ENCODE measurements at places on chromosomes 7 and 10.

GRCh38 chr10:113487154-113487553 lies 65.7 kb upstream of the HABP2 start:
- DNase-seq = no peak

GRCh38 chr10:66723608-66724400 lies 202.0 kb upstream of the LRRTM3 start:
- DNase-seq = no peak

- DNase-seq = no peak
Observed at GRCh38 chr10:126777714-126778113, 107.2 kb upstream of the C10orf90 start.

DNA sequence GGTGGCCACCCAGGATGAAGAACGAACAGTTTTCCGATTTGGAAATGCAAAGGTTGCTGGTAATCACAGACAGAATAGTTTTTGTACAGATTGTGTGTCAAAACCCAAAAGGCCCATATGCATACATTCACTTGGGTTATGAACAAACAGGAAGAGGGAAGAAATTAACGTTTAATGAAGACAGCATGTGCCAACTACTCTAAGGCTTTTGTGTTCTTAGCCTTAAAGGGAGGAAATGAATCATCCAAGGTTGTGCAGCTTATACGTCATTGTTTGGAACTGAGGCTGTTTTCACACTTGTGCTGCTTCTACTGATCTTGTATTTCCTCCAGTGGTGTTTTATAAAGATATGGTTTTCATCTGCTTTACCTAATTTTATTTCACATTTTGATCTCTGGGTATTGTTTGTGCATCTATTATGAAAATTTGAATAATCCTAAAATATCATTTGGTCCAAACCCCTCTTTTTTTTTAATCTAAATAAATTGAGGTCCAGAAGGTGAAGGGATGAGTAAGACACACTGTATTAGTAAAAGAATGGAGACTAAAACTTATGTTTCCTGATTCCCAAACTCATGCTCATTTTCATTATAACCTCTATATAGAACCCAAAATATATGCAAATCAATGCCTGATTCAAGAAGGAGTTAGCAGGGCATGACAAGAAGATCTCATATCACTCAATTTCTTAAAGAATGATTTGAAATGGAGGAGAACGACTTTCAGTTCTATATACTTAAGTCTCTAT lies 373.1 kb downstream of the THSD7A start:
- no peak for DNase-seq

GRCh38 chr10:26579256-26580063 lies 118.0 kb upstream of the PDSS1 start:
- no peak for DNase-seq

DNA sequence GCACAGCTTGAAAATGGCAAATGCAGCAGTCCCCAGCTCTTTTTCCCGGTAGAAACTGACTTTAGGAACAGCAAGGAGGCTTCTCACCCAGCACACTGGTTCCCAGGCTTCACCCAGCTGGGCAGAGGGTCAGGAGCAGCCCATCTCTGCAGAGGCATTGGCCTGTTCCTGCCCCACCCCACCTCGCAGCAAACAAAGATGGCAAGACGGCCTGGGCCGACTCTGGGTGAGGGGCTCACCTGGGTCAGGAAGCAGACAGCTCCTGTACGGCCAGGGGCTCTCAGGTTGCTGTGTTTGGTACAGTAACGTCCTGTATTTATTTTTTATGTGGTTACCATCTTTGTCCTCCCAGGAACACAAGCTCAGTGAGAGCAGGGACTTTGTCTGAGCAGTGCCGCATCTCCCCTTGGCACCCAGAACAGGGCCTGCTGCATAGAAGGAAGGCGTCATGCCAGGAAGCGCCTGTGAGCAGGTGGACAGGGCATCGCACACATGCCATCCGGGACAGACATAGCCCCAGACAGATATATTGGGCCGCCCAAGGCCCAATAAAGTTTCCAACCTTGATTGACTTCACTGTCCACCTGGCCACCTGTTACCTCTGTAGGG lies 585.0 kb upstream of the FOXK1 start:
- no peak for DNase-seq

DNA sequence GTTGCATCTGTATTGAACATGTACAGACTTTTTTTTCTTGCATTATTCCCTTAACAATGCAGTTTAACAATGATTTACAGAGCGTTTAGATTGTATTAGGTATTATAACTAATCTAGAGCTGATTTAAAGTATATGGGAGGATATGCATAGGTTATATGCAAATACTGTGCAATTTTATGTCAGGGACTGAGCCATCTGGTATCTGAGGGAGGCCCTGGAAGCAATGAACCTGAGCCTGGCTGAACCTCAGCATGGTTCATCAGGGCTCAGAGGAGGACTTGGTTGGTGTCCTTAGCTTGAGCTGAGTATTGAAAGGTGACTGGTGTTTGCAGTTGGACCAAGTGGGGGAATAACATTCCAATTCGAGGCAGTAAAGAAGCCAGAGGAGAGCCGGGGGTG lies 4.8 kb downstream of the ADCK2 start:
- no peak for DNase-seq

DNA sequence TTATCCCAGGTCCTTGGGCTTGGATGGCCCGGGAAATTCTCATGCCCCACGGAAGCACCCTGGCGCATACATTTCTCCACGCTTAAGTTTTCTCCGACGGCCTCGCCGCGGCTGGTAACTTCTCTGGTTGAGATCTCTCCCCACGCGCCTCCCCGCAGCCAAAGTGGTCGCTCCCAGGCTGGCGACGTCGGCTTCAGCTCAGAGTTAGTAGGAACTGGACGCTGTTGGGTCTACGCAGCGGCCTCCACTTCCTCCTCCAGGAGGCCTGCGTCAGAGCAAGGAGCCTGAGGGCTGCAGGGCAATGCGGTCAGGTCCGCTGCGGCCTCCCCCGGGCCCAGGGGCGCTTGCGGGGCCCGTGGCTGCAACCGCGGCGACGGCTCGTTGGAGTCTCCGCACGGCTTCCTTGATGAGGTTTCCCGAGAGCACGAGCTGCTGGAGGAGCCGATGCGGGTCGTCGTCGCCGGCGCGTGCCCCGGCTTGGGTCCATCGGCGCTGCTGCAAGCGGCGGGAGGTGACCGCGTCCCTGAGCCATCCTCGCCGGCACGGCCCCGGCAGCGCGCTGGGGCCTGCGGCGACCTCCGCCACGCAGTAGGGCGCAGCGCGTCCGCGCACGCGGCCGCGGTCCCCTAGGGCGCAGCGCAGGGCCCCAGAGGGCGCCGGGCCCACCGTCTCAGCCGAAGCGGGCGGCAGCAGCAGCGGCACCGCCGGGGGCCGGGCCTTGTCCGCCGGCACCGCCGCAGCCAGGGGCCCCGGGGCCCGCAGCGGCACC lies 744 bp downstream of the FRAT2 start:
- no peak for DNase-seq

GRCh38 chr10:74855027-74855426 lies 28.6 kb downstream of the KAT6B start:
- DNase-seq = no peak

GRCh38 chr10:60335708-60336107 lies 54.0 kb downstream of the ANK3 start:
- DNase-seq = no peak

DNA sequence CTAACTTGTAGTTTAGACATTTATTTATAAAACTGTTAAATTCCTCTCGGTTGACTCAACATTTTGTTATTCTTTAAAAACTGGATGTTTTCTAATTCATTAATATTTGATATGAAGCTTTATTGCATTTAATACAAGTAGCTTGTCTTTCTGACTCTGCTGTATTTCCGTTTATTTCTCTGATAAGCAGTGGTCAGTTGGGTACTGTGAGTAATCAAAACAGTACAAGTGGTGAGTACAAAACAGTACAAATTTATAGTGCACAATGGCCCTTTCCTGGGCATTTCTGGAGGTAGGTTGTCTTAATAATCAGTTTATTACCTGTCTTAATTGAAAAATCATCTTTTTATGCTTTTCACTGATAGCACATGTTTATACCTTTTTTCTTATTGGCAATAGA lies 182.7 kb downstream of the CCSER2 start:
- no peak for DNase-seq

GRCh38 chr10:30817541-30817940 lies 188.0 kb upstream of the LYZL2 start:
- DNase-seq = no peak

DNA sequence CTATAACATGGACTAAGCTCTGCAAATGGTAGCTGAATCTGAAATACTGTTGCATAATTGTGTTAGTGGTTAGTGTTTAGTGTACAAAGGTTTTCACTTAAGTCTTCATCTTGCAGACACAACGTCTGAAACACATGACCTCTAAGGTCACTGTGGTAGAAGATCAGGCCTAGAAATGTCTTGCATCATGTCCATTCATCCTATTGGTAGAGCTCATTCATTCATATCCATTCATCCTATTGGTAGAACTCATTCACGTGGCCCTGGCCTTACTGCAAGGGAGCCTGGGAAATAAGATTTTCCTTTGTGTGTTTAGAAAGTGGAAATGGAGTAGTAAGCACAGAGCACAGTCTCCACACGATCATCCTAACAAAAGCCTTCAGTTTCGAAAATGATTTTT lies 485.8 kb downstream of the PLXNA4 start:
- no peak for DNase-seq

DNA sequence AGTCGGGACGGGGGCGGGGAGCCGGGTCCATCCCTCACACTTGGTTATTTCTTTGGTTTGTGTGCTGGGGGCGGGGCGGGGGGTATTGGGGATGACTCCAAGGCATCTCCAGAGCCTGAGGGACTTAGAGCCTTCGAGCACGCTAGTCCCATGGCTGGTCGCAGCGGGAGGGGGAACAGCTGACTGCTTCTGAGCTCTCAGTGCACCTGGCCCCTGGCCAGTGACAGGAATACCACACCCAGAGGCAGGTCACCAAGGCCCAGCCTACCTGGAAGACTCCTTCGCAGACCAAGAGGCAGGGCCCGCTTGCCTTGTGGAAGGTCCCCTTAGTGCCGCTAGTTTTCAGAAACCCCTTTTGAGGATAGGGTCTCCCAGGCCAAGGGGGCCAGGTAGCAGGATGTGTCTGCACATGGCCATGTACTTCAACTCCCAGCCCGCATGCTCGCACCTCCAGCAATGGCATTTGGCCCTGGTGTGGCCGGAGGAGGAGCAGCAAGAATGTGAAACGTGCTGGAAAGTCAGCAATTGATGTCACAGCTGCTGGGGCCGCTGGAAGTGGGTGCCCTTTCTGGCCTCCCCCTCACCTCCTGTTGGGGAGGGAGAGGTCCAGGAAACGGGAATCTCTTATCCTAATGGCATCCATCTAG lies 40.3 kb downstream of the AGAP3 start:
- no peak for DNase-seq

- no peak for DNase-seq
Observed at GRCh38 chr7:5501465-5501864, 77.8 kb upstream of the TNRC18 start.

DNA sequence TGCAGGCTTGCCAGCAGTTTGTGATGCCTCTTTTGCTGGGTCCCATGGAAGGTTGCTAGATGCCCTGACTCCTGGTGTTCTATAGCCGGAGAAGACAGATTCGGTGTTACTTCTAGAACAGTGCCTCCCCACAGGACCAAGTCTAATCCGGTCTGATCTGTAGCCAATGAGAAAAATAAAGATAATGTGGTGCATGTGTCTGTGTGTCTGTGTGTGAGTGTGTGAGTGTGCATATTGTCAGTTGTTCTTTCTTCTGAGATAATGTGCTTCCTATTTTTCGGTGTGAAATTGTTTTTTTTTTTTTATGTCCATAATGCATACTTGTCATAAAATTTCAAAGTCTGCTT lies 29.7 kb upstream of the ZNRF2 start:
- DNase-seq = no peak

DNA sequence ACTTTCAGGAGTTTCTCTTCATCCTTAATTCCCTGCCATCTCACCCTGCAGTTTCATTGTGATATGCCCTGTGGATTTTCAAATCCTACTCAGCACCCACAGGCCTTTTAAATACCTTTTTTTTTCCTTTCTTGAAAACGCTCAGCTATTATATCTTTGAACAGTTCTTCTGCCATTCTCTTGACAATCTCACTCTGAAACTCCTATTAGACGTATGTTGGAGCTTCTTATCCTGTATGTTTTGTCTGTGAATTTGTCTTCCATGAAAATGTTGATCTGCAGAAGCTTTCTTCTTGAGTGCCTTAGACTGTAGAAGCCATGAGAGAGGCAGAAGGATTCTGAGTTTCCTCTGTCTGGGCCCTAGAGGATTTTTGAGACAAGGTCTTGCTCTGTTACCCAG lies 18.9 kb upstream of the YAE1 start:
- DNase-seq = no peak

GRCh38 chr7:139937715-139938114 lies 108.7 kb downstream of the TBXAS1 start:
- no peak for DNase-seq

GRCh38 chr7:120475994-120476393 lies 203.0 kb downstream of the KCND2 start:
- no peak for DNase-seq

DNA sequence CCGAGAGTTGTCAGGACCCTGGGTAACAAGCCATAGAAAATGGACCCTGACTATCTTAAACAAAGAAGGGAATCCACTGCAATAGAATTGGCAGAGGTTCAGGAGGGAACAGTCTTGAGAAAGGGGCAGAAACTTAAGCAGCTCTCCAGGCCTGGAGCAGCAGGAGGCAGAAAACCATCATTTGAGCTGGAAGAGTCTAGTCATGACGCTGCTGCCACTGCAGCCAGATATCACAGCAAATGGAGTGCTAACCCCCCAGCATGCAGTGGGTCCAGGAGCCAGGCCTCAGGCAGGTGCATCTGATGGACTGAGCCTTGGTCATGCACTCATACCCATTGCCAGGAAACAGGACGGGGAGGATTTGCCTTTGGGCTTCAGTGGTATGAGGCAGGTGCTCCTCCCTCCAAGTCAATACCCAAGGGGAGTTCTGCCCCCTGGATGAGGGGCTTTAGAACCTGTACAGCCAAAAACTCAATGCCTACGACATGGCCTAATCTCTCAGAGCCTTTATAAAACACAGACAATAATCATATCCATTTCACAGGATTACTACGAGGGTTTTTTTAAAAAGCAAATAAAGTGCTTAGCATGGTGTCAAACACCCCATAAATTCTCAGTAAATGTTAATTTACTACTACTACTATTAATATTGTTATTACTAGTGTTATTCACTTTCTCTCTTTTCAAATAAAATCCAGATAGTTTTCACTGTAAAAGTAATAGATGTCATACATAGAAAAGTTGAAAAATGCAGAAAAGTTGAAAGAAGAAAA lies 30.7 kb downstream of the DUSP5 start:
- no peak for DNase-seq

DNA sequence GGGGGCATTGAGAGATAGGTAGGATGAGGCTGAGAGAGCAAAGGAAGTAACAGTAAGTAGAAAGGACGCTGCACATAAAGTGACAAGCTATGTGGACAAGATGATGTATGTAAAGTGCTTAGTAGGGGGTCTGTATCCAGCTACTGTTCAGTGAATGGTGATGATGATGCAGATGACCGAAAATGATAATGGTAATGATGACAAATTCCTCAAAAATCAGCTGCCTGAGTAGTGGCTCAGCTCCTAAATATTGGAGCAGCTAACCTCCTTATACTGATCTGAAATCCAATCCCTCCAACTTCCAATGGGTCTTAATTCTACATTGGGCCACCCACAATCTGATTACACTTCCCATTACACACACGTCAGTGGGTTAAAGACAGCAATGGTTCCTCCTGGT lies 27.1 kb upstream of the KCNMA1 start:
- DNase-seq = no peak

GRCh38 chr10:5292196-5292735 lies 72.5 kb upstream of the UCN3 start:
- no peak for DNase-seq
